ENCODE measurements at places on chromosomes 3 and 15.

GRCh38 chr15:101280007-101280406 is 2.7 kb upstream of the SELENOS start:
- no peak for DNase-seq

DNA sequence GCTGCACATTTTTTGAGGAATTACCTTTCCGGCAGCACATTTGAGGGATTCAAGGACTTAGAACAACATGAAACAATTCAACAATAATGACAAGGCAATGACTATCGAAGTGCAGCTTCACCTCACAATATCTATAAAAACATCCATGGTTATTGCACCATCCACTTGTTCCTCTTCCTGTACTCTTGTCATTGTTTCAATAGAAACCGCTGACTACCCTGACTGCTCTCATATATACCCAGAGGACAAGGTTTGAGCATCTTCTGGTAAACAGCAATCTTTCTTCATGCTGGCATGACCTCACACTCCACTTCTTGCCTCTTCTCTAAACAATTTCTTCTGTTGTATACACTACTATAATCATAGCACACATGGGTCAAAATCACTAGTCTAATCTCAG is 864.9 kb downstream of the FHIT start:
- DNase-seq = no peak

DNA sequence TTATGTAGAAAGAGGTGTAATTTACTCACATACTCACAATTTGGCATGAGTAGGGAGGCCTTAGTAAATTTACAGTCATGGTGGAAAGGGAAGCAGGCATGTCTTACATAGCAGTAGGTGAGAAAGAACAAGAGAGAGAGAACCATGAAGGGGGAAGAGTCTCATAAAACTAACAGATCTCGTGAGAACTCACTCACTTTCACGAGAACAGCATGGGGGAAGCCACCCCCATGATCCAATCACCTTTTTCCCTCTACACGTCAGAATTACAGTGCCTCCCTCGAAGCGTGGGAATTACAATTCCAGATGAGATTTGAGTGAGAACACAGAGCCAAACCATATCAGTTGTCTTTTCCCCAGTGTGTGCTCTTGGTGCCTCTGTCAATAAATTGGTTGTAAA is 855.3 kb downstream of the TBL1XR1 start:
- no peak for DNase-seq

DNA sequence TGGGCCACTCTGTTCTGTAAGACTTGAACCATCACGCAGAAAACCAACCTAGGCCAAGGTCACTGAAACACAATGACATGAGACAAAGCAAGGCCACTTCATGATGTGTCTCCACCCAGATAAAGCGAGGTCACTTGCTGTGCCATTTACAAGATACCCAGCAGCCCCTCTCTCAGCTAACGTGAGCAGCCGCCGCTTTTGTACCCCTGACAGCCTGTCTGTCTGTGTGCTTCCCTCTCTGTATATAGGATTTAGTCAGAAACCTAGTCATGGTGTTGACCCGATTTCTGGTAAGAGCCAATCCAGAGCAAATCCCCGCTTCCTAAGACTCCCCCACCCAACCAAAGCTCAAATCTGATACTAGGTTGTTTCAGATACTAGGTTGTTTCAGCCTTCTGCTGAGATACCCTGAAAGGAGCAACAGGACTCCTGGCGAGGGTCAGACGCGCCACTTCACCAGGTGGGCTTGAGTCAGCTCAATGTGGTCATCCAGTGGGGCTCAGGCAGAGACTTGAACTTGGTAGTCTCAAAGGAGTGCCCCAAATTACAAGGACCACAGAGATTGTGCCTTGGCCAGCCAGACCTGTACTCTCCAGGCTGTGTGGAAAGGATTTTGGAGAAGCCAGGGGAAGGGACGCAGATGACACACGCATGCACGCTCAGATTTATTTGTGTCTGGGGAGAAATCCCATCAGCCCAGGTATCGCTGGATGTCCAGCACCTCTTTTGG is 3.1 kb upstream of the ZXDC start:
- no peak for DNase-seq

GRCh38 chr15:29480278-29480677 is 210.7 kb upstream of the NSMCE3 start:
- no peak for DNase-seq

GRCh38 chr3:17605032-17605431 is 137.4 kb downstream of the TBC1D5 start:
- DNase-seq = no peak

DNA sequence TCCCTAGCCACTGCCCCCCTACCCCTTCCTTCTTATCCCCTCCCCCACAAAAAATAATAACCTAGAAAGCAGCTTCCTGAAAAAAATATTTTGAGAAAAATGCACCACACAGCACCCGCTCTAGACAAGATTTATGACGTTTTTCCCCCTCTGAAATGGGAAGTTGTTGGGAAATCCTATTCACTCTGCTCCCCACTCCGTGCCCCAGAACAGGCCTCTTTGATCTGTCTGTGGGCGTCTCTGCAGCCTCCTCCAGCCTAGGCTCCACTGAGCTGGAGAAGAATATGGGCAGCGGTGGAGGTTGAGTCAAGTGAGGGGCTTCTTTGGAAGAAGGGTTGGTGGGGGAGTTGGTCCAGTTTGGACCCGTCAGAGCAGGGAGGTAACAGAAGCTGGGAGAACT is 28.5 kb upstream of the POLG start:
- DNase-seq = no peak

DNA sequence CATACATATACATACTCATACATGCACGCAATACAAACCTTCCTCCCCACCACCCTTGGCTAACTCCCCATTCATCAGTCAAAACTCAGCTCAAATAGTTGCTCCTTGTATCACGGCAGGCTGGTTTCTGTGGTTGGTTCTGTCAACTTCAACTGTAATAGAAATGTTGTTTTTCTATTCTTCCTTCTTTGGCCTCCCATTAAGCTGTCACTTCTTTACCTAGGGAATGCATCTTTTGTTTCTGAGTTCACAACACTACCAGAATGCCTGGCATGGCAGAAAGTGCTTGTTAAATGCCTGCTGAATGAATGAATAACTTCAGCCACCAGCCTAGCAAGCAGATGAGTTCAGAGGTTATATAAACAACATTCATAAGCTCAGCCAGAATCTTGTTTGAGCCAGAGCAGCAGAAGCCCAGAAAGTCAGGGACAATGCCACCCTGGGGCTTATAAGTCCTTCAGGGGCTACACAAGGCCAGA is 63.1 kb downstream of the B3GALNT1 start:
- DNase-seq = no peak

GRCh38 chr3:100110162-100110561 is 4.1 kb downstream of the FILIP1L start:
- no peak for DNase-seq

DNA sequence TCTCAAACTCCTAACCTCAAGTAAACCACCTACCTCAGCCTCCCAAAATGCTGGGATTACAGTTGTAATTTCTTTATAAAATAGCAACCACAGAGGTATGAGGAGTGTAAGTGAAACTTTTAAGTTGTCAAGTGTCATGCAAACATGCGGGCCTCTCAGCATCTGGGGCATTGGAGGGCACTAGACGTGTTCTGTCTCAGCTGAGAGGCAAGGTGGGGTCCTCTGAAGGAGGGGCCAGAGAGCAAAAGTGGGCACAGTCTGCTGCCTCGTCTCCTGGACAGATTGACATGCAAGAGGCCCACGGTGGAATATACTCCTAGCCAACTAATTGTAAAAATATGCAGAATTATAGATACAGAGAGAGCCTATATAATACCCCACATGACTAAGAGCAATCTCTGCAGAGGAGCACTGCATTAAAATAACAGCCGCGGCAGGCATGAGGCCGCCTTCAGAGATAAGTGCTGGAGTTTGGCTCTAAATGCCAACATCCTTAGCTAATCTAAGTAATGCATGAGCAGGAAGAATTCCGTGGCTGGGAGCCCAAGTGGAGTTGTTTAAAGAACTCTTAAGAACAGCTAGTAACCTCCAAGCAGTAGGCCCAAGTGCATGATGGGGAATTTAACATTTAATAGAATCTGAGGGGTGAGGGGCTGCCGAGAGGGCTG is 87.8 kb upstream of the RNU6-1 start:
- DNase-seq = no peak

DNA sequence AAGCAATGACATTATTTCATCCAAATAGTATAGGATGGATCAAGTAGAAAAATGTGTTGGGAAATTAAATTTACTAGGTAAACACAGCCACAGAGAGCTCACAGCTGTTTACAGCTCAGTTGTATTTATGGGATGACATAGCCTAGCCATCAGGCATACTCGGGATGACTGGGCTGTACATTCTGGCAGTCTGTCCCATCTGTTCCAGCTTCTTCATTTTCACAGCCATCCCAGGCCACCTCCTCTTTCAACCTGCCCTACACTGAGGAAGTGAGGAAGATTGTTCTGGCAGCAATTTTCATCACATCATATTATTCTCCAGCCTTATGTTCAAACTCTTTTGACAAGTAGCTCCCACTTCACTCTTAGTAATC is 98.4 kb upstream of the PFN2 start:
- no peak for DNase-seq

DNA sequence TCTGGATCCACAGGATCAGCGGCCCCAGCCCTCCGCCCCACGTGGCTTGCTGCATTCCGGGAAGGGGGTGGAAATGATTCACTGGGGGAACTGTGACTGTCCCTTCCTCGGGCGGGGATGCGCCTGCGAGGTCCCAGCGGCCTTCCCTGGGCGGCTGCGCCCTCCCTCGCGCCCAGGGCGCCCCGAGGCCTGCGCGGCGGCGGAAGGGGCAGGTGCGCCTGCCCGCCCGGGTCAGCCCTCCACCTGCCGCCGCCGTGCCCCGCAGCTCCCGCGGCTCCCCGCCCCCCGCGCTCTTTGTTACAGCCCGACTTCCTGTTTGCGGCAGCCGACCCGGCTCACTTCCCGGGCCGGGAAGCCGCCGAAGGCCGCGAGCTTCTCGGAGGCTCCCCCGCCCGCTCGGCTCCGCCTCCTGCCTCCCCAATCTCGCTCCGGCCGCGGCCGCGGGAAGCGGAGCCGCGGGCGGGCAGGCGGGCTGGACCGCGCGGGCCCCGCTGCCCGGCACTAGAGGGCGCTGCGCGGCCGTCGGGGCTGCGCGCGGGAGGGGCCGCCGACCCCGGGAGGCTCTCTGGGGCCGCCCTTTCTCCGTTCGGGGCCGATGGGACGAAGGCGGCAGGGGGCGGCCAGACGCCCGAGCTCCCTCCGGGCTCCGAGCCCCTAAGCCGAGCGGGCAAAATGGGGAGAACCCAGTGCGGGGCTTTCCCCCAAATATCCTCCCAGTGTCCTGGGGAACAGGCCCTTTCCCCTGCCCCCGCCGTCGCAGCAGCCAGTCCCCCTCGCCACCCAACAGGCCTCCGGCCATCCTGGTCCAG is 11.5 kb upstream of the CHAC1 start:
- peak; percentile 73 for DNase-seq

DNA sequence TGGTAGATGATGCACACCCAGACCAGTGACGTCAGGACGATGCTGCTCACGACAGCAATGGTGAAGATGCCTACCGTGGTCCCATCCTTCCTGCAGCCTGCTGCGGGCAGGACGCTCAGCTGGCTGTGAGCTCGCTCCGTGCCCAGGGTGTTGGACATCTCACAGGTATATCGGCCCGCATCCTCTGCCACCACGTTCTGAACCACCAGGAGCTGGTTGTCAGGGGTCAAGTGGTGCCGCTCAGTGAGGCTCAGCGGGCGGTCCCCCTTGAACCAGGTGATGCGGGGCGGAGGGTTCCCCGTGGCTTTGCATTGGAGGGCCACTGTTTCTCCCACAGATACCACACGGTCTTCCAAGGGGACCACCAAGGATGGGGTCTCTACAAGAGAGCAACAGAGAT is 117.8 kb downstream of the LRIG1 start:
- no peak for DNase-seq

DNA sequence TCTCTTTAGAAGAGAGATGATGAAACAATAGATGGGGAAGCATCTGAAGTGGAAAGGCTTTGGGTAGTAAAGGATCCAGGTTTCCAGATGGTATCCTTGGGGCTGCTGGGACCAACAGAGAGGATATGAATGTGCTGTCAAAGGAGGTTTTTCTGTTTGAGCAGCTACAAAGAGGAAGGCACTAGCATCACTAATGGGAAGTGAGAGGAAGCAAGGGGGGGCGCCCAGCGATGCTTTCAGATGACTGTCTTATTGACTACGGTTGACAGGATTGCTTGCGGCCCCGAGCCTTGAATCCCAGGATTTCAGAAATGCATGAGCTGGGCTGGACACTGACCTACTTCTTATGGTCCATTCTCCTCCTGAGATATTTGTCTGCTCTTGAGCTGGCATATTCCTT is 103.8 kb upstream of the GALNT15 start:
- no peak for DNase-seq

DNA sequence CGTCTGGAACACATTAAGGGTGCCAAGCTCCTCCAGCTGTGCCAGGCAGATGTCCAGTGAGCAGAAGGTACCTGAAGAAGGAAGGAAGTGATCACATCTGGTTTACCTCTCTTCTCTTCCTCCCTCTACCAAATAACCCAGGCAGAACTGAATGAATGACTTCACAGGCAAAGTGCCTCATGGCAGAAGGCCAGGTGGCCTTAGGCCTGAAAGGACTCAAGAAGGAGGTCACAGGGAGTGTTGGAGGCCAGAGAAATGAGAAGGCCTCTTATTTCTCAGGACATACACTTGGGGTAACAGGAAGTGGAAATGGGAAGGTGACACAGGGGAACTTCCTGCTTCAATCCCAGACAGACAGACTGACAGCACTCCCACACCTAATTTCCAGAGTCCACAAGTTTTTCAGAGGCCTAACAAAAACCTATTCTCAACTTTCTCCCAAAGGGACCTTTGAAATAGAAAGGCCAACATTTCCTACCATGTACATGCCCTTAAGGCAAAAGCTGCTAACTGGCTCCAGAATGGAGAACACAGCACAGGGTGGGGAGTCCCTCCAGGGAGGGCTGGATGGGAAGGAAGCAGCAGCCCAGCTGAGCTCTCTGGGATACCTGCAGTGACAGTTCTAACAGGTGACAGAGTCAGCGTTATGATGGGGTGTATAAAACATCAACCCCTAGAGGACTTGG is 17.6 kb upstream of the SIN3A start:
- no peak for DNase-seq

DNA sequence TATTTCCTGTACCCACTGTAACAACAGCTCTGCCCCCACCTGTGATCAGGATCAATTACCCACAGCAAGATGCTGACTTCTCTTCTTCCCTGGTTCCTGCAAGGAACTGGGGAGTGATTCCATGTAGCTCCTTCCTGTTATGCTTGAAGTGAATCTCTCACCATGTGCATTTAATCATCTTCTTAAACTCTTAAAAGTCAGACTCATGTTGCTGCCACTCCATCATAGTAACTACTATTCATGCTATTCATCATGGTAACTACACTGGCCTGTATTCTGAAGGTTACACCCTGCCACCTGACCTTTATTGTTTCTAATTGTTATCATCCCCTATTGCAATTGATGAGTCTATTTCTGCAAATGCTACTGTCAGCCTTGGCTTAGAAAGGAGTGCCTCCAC is 89.5 kb downstream of the SUCNR1 start:
- no peak for DNase-seq

Data from CD4-positive, alpha-beta T cell treated with Interleukin-17A for 1 hour (primary cell).